PC-9 (cell line): ENCODE measurements at places on chromosomes 5 and 9.

DNA sequence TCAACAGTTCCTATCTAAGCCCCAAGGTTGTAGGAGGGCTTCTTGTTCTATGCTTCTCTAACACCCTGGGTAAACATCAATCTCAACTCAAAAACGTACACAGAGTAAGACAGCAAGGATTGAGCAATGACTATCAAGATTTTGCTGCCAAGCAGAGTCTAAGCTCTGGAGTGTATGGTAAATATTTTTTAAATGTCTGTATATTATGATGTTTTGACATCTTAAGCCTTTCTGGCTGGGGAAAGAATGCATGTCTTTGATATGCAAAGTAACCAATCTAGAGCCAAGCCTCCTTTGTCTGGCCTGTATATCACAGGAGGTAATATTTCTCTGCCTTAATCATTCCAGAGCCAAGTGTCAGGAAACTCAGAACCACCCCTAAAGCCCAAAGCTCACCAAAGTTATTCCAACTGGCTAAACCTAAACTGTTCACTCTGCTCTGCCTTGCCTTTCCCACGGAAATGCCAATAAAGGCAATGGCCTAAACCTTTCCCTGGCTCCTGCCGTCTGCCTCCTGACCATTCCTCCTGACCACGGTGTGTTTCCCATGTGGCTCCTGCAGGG, 45.2 kb downstream of the YIPF5 start:
- DNase-seq = no peak

GRCh38 chr5:133613184-133613583, 843 bp upstream of the FSTL4 start:
- DNase-seq = no peak

DNA sequence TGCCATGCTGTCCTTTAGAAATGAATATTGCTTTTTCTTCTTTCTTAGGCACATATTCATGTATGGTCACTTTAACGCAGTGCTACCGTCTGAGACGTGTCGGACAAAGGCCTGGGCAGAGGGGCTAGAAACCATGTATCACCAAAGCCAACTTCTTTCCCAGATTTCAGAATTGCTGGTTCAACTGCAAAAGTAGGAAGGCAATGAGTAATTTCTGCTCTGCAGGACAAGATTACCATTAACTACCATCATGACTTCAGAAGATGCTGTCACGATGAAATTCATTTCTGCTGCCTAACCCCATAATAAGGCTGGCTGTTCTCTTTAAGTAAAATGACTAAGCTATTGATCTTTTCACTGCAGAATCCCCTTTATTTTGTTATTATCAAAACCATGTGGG, 306.7 kb downstream of the PDE4D start:
- no peak for DNase-seq

GRCh38 chr5:134127376-134127861, 12.9 kb downstream of the TCF7 start:
- no peak for DNase-seq

GRCh38 chr5:81748556-81748955, 2.3 kb downstream of the SSBP2 start:
- no peak for DNase-seq

- peak; percentile 97 for DNase-seq
Observed at GRCh38 chr9:128001779-128002298, 21.1 kb upstream of the EEIG1 start.

DNA sequence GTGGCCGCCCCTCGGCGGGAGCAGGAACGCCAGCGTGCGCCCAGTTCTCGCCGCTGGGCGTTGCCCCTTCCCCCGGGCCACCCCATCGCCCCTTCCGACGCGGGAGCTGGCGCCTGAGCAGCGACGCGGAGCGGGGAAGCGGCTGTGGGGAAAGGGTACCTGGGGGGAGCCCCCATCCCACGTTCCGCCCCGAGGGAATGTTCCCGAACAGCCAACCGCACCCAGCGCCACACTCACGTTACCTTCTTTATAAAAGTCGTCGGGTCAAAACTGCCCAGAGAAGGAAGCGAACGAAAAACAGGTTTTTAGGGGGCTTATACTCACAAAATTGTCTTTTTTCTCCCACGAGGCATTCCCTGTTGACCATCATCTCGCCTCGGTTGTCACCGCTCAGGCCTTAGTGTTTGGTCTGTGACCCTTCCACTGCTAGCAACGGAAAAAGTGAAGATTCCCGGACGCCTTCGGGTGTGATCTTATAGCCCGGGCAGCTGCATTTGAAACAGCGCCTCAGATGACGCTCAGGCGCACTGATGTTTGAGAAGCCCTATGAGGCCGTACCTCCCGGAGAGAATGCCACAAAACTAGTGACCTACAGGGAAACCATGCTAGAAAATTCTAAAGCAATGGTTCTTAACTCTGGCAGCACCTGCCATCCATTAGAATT, 475 bp upstream of the GOLM1 start:
- peak; percentile 42 for DNase-seq

GRCh38 chr5:173583346-173583745, 33.1 kb downstream of the BOD1 start:
- no peak for DNase-seq

DNA sequence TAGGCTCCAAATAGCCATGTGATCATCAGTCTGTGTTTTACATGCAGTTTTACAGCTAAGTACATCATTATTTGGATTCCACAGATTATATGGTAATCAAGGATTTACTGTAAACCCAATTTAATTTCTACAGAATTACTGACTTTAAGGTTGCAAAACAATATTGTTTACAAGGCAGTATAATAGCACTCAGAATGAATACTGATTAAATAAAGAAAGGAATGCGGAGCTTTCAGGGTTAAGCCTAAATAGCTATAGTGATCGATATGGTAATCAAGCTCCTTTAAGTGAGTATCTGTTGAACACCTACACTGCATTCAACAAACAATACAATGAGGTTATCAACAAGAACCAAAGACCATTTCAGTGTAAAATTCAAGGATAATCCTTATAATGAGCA, 64.3 kb downstream of the DMAC1 start:
- DNase-seq = no peak

DNA sequence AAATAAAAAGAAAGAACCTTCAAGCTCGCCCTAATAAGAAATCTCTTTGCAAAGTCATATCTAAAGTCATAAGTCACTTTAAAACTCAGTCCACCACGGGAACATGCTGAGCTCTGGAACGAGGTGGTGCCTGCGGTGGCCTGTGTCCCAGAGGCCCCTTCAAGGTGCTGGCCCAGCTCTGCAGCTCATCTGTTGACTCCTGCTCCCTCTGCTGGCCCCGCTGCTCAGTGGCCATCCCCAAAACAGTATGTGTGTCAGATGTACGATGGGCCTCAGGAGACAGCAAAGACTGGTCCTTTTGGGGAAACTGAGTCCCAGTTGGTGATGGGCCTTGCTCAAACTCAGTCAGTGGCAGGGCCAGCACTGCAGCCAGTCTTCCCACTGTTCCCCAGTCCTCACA, 22.8 kb upstream of the FOXB2 start:
- DNase-seq = no peak

DNA sequence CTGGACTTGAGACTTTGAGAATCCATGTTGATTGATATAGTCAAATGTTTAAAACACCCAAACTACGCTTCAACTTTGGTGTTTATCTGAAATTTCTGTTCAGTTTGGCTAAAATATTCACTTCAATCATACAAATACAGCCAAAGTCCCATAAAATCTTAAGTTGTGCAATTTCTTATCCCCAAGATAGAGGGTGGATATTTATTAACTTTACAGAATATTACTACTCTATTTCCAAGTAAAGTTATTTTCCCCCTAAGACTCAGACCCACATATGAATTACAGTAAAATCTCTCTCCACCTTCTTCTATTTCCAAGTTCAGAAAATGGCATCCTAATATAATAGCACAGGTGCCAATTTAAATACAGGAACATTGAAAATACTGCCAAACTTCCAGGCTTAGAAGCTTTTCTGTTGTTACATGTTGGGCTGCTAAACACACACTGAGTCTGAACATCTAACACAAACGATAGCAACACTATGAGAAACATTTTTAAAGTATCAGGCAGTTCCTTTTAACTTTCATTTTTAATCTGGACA, 290.3 kb downstream of the EBF1 start:
- DNase-seq = no peak

GRCh38 chr5:154331232-154331631, 114.6 kb upstream of the SAP30L start:
- no peak for DNase-seq

DNA sequence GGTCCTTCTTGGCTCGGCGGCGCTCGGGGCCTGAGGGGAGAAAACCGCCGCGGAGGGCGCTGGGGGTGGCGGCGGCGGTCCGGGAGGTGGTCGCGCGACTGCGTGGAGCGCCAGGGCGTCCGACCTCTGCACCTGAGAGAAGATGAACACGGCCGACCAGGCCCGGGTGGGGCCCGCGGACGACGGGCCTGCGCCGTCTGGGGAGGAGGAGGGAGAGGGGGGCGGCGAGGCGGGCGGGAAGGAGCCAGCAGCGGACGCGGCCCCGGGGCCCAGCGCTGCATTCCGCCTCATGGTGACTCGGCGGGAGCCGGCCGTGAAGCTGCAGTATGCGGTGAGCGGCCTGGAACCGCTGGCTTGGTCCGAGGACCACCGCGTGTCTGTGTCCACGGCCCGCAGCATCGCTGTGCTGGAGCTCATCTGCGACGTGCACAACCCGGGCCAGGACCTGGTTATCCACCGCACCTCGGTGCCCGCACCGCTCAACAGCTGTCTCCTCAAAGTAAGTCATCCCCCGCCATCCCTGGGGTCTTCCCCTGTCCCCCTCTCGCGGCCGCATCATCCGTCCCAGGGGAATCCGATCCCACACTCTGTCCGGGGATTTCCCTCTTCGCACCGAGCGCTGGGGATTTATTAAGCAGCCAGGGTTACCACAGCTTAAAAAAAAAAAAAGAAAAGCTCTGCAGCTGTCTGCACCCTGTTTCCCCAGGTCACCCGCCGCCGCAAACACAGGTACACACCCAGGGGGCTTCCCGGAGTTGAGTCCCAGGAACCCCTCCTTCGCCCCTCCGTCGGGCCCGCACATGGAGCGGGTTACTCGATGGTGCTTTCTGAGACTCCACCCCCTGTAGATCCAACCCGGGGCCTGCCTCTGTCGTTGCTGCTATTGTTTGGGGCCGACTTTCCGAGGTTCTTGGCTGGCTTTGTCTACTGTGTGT, at the start of gene GTF3C4:
Gene GTF3C4, plus strand, starts transcription at position 8 of the 935 bp plus-strand sequence. Its CDS starts 135 bp downstream, at position 143.
- no peak for DNase-seq

GRCh38 chr9:489198-490197, 274.8 kb downstream of the DOCK8 start:
- no peak for DNase-seq

DNA sequence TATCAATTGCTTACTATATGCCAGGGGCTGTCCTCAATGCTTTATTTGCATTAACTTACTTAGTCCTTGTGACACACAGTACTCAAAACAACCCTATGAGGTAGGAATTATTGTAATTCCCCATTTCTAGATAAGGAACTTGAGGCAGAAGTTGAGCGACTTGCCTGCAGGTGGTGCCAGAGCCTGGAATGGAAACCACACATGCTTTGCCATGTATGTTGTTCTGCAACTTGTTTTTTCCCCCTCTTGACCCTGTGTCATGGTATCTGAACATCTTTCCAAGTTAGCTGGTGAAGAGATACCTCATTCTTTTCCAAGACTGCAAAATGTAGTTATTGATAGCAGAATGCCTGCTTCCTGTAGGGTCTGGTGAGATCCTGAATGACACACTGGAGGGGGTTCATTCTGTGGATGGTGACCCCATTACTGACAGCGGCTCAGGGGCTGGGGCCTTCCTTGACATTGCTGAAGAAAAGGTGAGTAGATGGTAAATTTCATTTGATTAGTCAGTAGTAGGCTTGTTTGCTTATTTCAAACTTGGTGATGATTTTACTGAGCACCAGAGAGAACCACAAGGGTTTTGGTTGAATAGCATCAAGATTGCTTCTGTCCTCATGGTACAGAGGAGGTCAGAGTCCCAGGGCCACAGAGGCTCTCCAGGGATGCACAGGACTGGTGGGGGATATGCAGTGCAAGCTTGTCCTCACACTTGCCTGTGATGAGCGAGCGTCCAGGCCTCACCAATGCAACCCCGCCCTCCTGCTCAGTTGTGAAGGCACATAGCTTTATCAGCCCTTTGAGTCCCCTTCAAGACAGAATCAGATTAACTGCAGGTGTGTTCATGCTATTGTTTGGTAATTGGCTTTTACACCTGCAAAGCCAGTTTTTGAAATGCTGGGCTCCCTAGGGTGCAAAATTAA, 57.0 kb downstream of the COL15A1 start:
- DNase-seq = peak; percentile 39

DNA sequence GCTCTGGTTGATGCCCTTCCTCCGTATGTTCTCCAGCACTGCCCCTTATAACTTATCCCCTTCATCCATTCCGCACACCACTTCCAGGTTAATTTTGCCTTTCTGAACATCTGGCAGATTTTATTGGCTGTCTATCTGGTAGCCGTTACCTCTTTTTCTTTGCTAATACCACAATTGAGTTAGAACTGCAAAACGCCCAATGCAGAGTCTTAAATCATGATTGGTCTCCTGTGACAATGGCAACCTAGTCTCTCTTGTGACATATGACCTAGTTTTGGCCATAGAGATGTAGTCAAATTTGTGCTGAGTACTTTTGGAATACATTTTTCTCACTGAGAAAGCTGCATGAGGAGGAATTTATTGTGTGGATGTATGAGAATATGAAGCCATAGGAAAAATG, 365.7 kb upstream of the PRR16 start:
- no peak for DNase-seq

GRCh38 chr5:77302653-77303052, 92.2 kb downstream of the PDE8B start:
- DNase-seq = no peak

- DNase-seq = no peak
Observed at GRCh38 chr9:16058131-16058549, 505.3 kb downstream of the CCDC171 start.

GRCh38 chr5:138542180-138542955, 668 bp downstream of the ETF1 start:
- no peak for DNase-seq

DNA sequence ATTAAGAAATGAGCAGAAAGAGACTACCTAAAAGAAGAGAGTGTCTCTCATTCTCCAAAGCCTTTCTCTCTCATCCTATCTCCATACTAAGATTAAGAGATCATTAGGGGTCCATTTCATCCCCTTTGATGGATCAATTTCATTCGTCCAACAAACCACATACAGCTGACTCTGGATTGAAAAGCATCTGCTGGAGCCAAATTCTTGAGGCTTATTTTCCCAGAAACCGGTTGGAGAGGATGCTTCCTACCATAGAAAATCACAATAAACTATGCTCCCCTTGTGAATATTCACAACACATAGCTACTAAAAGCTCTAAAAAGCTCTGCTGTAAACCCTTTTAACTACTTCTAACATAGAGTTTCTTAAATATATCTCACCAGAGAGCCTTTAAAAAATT, 755.0 kb upstream of the ZNF608 start:
- no peak for DNase-seq

DNA sequence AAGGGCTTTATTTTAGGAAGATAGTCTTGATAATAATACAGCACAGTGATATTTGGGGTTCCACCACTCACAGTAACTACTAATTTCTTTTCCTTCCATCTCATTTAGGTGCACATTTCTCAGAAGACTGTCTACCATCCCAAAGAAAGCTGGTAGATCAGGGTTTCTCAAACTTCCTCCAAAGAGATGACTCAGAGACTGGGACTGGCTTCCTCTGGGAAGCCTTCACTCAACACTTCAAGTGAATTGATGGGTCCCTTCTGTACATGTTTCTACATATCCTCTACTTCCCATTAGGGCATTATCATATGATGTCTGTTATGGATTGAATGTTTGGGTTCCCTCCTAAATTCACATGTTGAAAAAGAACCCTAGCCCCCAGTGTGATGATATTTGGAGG, 138.5 kb downstream of the SPOCK1 start:
- DNase-seq = no peak
